Hematopoietic multipotent progenitor cell (in vitro differentiated cells): ENCODE measurements at places on chromosomes 16 and 17.
A peak's percentile ranks its signal among the peaks of the same experiment; 100 is the strongest.

- DNase-seq: no peak
Measured at GRCh38 chr16:86781046-86781445, 202.7 kb downstream of the FOXL1 start.

- DNase-seq: no peak
Measured at GRCh38 chr16:48201515-48202201, 42.4 kb upstream of the LONP2 start.

- DNase-seq: no peak
Measured at GRCh38 chr17:80826346-80826954, 165.2 kb upstream of the CHMP6 start.

- no peak for DNase-seq
Measured at GRCh38 chr16:68183046-68183445, 52.9 kb downstream of the ESRP2 start.

- DNase-seq: no peak
Measured at GRCh38 chr17:19487024-19487600, 46.5 kb upstream of the SLC47A1 start.

GRCh38 chr16:56965149-56966092 is 3.7 kb downstream of the CETP start:
- DNase-seq: no peak

DNA sequence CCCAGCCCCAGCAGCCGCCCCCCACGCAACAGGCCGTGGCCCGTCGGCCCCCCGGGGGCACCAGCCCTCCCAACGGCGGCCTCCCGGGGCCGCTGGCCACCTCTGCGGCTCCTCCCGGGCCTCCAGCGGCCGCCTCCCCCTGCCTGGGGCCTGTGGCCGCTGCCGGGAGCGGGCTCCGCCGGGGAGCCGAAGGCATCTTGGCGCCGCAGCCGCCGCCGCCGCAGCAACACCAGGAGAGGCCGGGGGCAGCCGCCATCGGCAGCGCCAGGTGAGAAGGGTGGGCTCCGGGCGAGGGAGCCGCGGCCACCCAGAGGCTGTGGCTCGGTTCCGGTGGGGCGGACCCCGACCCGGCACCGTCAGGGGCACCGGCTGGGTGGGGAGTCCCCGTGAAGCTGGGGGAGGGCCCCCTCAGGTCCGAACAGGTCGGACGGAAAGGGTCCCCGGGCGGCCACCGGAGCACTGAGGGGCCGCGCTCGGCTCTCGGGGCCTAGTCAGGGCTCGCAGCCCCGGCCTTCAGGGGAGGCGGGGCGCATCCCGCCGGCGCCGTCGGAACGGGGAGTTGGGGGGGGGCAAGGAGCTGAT is 583 bp downstream of the ATXN2L start:
- no peak for DNase-seq

DNA sequence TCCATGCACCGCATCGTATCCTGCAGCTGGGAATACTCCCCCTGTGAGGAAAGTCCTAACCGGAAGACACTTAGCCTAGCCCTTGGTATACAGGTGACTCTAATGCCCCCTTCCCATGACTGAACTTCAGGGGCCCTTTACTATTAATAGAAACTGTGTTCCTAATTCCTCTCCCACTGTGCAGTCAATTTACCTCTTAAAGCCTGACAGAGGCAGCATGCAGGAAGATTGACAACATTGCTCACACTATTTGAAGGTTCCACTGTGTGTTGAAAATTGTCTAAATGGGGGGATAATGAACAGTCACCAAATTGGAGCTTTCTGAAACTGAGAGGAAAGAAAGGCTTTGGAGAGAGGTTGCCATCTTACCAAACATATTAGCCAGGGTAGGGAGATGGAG is 222.6 kb downstream of the SHISA9 start:
- no peak for DNase-seq

- DNase-seq: no peak
Measured at GRCh38 chr17:28169621-28170349, 127.3 kb downstream of the NLK start.

DNA sequence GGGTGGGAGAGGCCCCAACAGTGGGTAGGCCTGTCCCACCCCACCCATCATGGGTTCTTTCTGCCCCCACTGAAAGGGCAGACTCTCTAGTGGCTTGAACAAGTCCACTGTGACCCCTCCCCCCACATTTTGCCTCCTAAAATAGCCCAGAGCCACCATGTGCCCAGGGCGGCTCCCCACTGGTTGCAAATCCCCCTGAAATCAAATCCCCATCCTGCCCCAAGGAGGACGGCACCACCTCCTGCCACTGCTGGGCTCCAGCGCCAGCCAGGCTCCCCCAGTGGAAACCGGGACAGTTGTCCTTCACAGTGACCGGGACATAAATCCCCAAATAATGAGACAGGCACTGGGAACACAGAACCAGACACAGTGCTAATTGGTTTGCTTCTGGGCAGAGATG is 20.5 kb downstream of the ZNF385C start:
- no peak for DNase-seq

GRCh38 chr16:50274326-50275097 is 8.2 kb downstream of the ADCY7 start:
- DNase-seq: peak; percentile 71

DNA sequence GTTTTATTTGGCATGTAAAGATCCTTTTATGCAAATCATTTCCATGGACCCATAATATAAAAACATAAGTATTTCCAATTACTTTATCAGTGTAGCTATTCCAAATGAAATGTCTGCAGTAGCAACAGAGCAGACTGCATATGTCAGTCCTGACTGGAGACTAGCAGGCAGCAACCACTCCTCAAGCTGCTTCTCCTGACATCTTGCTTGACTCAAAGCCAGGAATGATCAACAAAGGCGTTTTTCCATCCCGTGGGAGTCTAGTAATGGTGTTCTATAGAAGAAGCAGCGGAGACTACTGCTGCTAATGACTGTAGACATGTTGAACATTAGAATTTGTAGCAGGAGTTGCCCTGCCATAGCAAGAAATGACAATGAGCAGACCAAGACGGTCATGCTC is 73.2 kb upstream of the AKTIP start:
- DNase-seq: no peak

DNA sequence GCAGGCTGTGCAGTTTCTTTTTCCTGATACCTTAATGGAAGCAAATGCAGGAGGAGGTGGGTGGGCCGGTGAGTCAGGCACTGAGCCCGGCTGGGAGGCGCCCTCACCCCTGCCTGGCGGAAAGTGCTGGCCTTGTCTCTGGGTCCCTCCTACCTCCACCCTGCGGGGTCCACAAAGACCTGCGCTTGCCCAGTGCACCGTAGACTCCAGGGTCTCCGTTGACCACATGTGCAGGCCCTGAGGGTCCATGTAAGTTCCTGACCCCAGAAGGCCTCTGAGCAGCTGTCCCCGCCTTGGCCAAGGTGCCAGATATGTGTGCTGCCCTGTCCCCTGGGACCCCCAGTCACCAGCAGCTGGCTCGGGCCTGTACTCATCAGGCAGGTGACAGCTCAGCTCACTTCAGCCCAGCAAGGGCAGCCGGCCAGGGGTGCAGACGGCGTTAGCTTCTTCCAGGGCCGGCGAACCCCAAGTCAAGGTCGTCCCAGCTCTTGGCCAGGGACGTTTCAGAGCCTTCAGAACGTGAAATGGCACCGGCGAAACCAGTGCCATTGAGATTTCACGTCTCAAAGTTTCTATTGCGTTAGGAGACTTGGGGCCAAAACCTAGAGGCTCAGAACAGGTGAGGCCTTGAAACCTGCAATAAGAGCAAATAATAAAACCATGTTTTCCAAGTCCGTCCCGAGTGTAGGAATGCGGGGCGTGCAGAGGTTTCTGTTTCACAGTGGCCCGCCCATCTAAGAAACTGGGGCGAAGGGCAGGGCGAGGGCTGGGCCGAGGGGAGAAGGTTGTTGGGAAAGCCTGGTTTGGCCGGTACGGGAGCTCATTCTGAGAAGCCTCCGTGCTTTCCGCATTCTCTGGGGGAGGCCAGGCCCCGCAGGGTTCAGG is 12.1 kb downstream of the METRNL start:
- no peak for DNase-seq

- DNase-seq: no peak
Measured at GRCh38 chr16:1072526-1073261, at the start of gene SSTR5. SSTR5 (plus strand) TSS chr16:1072747; CDS start chr16:1078869, 6,122 bp downstream.

- no peak for DNase-seq
Measured at GRCh38 chr17:7651665-7652387, 1.1 kb downstream of the ATP1B2 start.

GRCh38 chr16:7113395-7113794 is 219.2 kb upstream of the RBFOX1 start:
- no peak for DNase-seq

GRCh38 chr17:76772842-76773525 is 35.1 kb downstream of the MFSD11 start:
- DNase-seq: no peak

DNA sequence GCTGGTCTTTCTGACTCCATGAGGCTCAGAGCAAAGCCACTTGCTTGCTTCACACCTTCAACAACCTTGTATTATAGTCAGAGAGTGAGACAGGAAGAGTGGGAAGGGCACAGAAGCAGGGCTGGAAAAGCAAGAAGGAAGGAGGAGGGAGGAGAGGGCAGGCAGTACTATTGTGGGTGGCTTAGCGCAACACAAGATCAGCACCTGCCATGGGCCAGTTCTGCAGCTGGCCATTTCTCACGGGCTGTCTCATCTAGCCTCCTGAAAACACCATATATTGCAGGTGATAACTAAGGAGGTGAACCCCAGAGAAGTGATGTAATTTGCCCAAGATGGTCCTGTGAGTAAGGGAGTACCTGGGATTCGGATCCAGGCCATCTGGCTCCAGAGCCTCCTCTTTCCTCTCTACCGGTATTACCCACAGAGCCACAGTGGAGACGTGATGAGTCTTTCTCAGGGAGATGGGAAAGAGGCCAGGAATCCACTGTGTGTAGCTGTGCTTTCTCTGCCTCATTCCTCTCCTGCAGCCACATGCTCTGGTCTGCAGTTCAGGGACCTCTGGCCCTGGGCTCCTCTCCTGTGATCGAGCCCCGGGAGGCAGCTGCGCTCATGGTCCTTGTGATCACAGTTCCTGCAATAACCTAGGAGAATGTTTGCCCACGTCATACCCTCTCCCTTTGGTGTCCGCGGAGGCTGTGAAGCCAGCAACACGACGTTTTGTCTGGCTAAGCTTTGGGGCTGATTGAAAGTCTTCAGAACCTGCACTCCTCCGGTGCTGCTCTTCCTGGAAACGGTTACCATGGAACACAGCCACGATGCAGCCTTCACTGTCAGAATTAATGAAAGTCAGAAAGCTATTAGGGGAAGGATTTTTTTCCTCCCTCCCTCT is 178.1 kb upstream of the CCL2 start:
- DNase-seq: no peak

DNA sequence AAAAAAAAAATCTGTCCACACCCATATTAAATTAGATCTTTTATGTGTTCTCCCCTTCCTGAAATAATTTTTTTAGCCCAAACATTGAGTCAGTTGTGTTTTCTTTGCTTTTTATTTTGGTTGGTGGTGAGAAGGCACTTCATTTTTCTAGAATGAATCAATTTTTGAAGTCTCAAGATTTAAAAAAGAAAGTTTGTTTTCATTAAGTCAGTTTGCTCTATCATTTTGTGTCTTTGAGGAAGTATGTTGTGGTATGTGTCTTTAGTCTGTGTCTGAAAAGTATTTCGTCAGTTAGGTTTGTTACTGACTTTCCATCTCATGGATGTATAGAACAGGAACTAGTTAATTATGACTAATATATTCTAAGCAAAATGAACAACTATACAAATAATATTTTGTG is 3.8 kb downstream of the IGF2BP1 start:
- peak; percentile 36 for DNase-seq

DNA sequence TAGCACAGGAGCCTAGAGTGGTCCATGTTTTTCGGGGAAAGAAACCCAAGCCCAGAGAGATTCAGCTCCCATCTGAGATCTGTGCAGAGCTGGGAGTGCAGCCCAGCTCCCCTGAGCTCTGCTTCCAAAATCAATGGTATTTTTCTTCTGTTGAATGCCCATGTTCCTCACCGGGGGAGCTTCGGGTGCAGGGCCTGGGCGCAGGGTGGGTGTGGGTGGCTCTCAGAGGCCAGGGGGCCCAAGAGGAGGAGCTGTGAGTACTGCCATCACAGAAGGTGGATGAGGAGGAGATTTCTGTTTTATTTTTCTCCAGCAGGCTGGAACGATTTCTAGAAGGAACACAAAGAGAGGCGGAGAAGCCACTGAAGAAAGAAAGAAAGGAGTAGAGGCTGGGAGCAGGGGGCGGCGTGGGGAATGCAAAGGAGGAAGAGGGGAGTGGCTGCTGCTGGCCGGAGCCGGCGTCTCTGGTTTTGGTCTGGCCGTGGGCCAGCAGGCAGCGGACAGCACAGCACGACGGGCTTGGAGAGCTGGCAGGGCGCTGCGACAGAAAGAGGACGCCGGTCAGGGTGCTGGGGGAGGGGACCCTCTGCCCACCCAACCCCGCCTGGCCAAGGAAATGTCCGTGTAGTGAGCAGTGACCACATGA is 76.2 kb upstream of the KSR1 start:
- DNase-seq: no peak

- no peak for DNase-seq
Measured at GRCh38 chr17:50238601-50239280, 35.5 kb upstream of the TMEM92 start.

GRCh38 chr17:10226930-10227695 is 28.7 kb upstream of the GAS7 start:
- DNase-seq: peak; percentile 59

DNA sequence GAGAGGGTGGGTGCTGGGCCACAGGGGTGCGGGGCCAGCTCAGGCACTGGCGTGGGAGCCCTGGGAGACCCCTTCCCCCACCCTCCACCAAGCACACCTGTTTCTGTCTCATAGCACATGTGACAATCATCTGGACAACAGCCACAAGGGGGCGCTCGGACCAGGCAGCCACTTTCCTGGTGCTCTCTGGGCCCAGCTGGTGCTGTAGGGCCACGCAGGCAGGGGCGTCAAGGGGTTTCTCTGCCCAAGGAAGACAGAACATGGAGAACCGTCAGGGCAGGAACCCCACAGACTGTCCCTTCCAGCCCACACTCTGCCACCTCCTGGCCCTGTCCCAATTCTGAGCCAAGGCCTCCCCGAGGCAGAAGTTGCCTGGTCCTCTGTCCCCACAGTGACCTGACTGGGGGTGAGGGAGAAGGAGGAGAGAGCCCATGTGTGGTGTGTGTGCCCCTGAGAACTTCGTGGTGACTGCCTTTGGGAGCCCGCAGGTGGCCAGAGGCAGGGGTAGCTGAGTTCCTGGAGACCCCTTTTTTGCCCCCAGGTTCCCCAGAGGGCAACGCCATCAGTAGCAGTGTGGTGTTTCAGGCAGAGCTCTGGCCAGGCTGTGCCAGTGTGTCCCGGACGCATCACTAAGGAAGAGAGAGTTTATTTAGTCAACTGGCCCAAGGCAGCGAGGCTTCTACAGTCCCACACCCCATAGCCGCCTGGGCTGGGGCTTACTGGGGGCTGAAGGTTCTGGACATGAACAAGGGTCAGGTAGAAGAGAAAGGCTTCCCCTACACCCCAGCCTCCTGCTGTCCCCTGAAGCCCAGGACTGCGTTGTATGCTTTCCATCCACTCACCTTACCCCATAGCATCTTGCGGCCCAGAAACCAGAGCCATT is 3.1 kb upstream of the SETD6 start:
- DNase-seq: peak; percentile 83

DNA sequence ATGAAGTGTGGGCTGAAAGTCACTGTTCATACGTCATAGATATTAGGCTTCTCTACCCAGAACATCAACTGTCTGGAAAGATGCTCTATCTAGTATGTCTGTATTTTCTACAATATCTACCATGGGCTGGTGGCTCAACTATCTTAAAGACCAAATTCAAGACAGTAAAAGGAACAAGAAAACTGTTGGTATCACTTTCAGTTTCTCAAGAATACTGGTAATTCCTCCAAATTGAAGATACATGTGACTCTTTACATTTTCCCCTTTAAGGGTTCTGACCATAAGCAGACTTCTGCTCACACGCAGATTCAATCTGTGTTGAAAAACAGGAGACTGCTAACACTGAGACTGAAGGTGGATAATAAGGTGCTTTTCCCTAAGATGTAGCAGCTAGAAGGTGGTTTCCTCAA is 24.2 kb downstream of the XPO6 start:
- DNase-seq: no peak

- DNase-seq: no peak
Measured at GRCh38 chr17:28227316-28228108, 91.5 kb upstream of the TMEM97 start.
